ENCODE measurements at places on chromosomes 5 and 9.

DNA sequence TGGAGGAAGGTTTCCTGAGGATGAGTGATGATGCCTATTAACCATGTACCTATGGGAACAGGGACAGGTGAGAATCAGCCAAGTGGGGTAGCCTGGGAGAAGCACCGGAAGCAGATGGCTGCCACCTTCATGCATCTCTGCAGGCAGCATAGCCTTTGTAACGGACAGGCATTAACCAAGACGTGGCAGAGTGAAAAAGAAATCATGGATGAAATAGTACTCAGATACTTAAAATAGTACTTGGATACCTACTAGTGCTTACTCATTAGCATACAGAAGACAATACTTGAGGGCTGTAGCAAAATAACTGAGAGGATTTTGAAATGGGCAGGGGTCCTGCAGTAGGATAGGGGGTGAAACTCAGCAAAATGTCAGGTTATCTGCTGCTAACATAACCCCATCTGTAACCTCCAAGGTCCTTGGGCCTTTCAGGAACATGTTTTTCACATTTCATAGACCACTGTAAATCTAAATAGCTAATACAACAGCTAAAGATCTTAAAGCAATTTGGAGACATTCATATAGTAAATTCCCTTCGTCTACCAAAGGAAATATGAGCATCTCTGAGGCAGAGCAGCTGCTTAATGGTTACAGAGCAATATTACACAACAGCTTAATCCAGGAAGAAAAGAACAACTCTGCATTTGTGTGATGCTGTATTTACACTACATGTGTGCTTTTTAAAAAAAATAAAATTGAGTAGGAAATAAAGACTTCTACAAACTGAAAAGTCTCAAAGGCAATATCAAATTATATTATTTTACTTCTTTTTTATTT, 154.3 kb downstream of the NFIB start:
- DNase-seq = no peak

DNA sequence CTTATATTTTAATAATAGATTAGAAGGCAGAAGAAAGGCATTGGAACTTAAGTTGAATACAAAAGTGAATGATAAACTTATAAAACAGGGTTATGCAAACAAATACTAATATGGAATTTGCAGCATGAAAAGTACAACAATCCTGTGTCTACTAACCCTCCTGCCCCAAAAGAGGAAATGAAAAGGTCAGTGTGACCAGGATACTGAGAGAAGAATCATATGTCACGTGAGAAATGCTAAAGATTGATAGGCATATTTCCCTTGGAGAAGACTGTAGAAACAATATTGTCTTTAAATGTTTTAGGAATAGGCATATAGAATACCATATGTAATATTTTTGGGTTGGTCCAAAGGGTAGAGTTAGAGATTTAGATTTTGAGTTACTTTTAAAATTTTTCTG, 3.8 kb downstream of the WDR36 start:
- no peak for DNase-seq

DNA sequence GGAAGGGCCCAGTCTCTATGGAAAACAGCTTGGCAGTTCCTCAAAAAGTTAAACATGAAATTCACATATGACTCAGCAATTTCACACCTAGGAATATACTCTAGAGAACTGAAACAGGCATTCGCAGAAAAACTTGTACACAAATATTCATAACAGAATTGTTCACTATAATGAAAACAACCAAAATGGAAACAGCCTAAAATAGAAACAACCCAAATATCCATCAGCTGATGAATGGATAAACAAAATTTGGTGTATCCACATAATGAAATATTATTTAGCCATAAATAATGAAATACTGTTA, 4.8 kb upstream of the GPR150 start:
- no peak for DNase-seq

DNA sequence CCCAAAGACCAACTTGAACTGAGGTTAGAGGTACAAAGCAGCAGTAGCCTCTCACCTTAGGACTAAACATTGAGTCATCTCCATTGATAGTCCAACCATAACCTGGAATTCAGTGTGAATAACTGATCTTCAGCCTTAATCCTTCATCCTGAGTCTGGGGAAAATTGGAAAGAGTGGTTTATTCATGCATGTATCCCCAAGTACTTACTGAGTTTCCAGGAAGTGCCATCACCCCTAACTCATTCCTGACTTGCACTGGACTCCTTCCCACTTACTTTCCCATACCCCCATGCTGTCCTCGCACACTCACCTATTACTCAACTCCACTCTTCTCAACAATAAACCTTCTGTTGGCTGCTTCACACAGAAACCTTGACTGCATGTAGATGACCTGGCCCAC, 161.4 kb upstream of the ZNF462 start:
- DNase-seq = no peak

DNA sequence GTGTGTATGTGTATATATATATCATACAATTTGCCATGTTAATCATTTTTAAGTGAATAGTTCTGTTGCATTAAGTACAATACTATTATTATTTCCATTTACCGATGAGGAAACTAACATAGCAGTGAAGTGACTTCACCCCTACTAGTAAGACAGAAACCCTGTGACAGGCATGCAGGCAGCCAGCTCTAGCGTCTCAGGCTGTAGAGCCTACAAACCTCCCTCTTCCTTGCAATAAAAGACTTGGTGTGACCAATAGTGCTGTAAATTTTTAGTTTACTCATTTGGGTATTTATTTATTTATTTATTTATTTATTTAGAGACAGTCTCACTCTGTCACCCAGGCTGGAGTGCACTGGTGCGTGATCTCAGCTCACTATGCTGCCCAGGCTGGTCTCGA, 24.7 kb downstream of the FNBP1 start:
- no peak for DNase-seq

DNA sequence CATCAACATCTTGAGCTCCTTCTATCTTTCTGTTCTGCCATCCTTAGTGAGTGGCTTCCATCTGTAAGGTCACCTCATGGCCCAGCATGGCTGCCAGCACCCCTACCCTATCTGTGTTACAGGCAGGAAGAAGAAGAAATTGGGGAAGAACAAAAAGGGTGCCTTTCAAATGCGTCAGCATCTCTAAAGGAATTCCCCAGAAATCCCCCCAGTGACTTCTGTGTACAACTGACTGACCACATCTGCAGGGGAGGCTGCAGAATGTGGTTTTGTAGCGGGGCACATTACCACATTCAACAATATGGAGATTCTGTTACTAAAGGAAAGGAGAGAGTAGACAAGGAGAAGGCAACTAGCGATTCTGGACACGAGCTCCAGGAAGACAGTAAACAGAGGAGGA, 40.1 kb downstream of the ALG2 start:
- DNase-seq = peak; percentile 98

DNA sequence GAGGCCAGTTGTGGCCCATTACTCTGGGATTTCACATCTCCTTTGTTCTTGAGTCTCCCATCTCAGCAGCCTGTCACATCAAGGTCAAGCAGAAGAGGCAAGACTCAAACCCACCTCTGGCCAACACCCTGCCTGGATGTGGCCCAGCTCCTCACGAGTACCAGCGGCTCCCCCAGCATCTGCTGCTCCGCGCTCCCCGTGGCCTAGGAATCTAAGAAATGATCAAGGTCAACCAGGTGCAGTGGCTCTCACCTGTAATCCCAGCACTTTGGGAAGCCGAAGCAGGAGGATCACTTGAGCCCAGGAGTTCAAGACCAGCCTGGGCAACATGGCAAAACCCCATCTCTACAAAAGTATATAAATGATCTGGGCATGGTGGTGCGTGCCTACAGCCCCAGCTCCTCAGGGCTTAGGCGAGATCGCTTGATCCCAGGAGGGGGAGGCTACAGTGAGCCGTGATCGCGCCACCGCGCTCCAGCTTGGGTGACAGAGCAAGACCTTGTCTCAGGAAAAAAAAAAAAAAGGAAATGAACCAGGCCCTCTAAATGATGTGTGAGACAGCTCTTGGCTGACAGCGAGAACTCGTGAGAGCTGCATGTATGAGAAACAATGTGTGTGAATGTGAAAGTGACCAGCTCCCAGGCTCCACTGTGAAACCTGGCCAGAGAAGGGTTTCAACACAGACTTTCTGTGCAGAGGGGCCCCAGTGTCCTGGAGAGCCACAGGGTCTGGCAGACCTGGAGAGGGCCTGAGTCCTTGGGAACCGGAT, 61.6 kb upstream of the ANGPTL2 start:
- DNase-seq = no peak

DNA sequence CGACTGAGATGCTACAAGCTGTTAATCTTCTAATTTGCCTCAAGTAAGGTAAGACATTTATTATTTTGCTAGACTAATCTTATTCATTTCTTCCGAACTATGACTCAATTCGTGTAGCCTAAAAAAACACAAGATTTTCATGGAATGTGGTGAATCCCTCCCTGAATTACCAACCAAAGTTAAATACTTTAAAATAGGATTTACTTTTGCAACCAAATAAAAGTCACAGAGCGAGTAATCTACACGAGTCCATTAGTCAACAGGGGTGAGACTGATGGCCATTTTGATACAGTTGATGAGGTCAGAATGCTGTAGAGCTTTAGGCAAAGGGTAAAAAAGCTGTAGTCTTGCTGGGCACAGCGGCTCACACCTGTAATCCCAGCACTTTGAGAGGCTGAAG, 13.1 kb upstream of the BNC2 start:
- no peak for DNase-seq

DNA sequence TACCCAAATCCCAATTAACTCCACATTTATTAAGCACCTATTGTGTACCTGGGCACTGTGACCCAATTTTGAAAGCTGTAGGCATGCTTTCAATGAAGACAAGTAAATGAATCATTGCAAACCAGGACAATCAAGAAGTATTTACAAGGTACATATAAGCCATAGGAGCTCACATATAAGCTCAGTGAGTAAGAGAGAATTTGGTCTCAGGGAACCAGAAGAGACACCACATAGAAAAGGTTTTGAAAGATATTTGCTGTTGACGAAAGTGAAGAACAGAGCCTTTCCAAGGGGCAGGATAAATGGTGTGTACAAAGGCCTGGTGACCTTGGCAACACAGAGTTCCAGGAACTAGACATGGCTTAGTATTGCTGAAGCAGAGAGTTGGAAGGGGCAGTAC, 187.6 kb downstream of the CD180 start:
- DNase-seq = no peak

DNA sequence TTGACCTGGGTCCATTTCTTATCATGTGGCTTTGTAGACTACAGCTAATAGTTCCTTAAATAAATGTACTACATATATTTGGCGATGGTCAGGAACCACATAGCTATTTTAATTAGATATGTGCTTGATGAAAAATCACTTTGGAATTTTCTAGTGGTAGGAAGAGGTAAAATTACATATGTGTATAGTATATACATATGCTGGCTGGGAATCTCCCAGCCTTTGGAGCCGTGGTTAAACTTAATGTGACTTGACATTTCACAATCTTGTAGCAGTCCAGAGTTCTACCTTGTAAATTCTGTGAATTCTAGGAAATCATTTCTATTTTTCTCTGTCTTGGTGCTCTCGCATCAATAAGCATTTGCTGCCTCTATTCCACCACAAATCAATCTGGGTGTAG, 565.0 kb downstream of the DMRTA1 start:
- DNase-seq = no peak

GRCh38 chr9:100990605-100991381, 37.7 kb upstream of the PLPPR1 start:
- no peak for DNase-seq

GRCh38 chr5:53884417-53884816, 324.0 kb downstream of the NDUFS4 start:
- DNase-seq = no peak

GRCh38 chr9:134293031-134293521, 33.2 kb upstream of the RXRA start:
- DNase-seq = no peak

DNA sequence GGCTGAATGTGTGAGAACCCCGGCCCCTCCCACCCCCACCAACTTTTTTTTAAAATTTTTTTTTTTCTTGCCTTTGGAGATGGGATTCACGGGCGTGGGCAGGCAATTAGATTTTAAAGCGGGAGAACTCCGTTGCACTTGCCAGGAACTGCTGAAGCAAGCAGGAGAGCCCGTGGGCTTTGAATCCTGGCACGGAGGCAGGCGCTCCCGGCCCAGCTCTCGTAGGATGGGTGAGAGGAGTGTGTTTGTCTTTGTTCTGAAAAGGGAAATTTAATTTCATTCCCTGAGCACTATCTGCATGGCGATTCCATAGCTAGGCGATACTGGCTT, 54.3 kb upstream of the BOD1 start:
- DNase-seq = no peak

- DNase-seq = peak; percentile 77
These were observed 41.8 kb downstream of the FYB1 start for GRCh38 chr5:39177631-39177964.

GRCh38 chr5:170216257-170216864, 16.4 kb upstream of the C5orf58 start:
- peak; percentile 54 for DNase-seq

GRCh38 chr9:2622461-2623287, 1.1 kb downstream of the VLDLR start:
- no peak for DNase-seq

DNA sequence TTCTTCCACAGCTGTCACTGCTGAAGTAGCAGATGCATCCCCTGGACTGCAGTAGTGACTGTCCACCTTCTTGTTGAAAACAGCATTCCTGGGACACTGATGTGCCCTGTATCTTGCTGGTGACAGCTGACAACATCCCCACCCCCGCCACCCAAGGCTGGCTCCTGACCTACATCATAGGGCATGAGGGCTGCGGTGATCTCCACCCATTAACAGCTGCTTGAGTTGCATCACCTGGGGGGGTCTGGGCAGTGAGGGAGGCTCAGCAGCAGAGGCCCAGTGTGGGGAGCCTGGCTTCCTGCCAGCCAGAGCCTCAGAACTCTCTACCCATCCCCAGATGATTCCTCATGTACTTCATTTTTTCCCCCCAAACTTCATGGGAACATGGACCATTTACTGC, 4.1 kb downstream of the PRUNE2 start:
- DNase-seq = no peak

GRCh38 chr5:174736331-174736721, 11.9 kb downstream of the MSX2 start:
- DNase-seq = no peak

- DNase-seq = no peak
These were observed 2062.7 kb upstream of the CDH6 start for GRCh38 chr5:29130786-29131185.

DNA sequence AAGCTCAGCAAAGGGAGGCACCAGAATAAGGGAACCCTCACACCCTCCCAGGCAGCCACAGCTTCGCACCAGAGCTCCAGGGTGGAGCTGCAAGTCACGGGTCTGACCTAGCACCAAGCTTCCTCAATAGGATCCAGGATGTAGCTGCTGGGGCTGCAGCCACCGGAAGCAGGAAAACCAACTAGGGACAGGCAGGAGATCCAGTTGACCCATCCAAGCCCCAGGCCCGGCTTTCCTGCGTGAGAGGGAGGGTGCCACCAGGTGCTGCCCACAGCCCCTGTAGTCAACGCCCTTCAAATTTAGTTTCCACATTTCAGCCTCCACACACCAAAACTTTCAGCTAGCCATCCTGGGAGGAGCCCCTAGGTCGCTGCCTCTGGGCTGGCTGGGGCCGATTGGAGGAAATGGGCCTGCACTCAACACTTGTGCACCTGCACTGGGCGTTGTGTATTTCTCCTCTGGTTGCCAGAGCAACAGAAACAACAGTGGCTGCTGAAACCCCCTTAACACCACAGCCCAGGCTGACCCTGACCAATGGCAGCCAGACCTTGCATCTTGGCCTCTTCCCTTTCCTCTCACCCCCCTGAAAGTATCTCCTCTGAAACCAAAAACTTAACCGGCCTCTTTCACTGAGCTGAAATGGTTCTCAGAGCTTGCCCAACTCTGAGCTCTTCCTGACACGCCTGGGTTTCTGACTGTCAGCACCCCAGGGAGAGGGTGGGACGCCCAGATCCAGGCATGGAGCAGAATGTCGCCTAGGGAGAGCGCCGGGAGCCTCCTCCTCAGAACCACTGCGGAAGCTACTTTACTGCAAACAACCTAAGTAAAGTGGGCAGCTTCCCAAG, 226.5 kb upstream of the MAP3K1 start:
- DNase-seq = no peak
